ENCODE measurements at places on chromosomes 12 and 14.

DNA sequence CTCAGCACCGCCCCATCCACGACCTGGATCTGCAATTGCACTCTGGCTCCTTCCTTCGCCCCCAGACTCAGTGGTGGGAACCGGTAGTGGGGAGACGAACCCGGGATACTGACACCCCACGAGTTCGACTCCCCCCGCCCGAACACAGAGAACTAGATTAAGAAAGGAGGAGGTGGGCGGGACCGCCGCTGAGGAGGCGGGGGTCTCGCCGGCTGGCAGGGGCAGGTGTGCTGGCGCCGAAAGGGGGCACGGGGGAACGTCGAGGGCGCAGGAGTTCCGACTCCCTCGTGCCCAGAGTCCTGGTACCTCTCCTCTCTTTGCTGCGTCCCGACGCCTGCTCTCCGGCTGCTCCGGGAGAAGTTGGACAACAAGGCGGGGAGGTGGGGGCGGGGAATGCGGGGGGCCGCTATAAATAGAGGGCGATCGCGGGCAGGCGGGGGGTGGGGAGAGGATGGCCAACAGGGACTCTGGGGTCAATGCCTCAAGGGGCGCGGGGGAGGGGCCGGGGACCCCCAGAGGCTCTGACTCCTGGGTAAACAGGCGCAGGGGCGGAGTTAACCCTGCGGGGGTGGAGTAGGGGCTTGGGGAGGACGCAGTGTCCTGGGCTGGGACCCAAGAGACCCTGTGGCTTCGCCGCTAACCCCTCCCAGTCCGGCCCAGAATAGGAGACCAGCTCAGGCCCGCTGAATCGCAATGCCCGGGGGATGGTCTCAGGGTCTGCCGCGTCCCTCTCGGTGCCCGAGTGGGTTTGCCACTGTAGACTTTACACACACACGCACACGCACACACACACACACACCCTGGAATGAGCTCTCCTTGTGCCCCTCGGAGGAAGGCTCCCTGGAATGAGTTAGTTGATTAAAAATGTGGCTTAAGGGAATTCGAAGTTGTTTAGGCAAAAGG, 761 bp upstream of the NDRG2 start:
- no peak for DNase-seq

DNA sequence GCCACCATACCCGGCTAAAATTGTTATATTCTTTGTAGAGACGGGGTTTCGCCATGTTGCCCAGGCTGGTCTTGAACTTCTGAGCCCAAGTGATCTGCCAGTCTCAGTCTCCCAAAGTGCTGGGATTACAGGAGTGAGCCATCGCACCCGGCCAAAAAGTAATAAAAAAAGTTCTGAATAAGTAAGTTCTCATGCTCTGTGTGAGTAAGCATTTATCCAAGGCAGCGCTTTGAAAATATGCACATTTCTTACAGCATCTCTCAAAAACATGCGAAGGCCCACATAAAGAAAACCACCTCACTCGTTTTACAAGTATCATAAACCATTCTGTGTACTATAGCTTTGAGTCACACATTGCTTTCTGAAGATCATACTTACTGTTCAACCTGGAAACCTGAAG, 8.6 kb downstream of the GIT2 start:
- no peak for DNase-seq

- DNase-seq: no peak
Observed at GRCh38 chr14:100222224-100223093, 16.5 kb upstream of the YY1 start.

GRCh38 chr12:90042920-90043641, 334.4 kb upstream of the ATP2B1 start:
- DNase-seq: no peak

DNA sequence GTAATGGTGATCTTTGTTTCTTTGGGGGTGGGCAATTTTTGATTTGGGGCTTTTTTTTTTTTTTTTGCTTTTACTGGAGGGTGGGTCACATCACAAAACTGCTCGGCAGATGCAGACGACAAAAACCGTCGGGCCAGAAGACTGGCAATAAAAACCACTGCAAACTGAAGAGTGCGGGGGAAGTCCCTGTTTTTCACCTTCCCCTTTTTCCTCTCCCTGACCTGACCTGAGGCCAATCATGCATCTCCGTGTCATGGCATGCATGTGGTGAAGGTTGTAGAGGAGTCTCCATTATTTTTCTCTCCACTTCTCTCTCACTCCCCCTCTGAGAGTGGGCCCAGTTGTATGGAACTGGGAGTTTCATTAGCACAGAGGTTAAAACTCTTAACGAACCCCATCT, 57.5 kb downstream of the AP5M1 start:
- no peak for DNase-seq

DNA sequence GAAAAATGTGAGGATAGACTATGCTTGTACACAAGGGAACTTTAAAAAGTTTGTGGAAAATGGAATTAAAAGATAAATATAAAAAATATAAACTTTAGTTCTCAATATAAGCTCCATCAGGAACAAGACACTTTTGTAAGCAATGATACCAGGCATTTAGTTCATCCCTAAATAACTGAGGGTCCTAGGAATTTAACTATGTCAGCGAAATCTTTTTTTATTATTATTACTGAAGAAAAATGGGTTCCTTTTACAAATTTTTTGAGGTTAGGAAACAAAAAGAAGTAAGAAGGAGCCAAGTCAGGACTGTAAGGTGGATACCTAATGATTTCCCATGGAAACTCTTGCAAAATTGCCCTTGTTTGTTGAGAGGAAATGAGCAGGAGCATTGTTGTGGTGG, 102.8 kb downstream of the TRMT5 start:
- no peak for DNase-seq

GRCh38 chr12:52207895-52208294, 16.1 kb upstream of the KRT80 start:
- peak; percentile 49 for DNase-seq

GRCh38 chr14:71764701-71765382, 167.4 kb upstream of the RGS6 start:
- no peak for DNase-seq

DNA sequence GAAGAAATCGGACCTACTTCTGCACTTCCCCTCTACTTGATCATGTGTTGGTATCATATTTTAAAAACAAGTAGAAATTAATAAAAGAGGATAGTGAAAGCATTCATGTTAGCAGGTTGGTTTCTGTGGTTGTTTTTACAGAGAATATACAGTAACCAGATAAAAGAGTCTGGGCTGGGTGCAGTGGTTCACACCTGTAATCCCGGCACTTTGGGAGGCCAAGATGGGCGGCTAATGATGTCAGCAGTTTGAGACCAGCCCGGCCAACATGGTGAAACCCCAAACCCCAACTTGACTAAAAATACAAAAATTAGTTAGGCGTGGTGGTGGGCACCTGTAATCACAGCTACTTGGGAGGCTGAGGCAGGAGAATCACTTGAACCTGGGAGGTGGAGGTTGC, 55.9 kb downstream of the LRP6 start:
- DNase-seq: no peak

- DNase-seq: no peak
Observed at GRCh38 chr14:58969951-58970751, 218.3 kb upstream of the DAAM1 start.

DNA sequence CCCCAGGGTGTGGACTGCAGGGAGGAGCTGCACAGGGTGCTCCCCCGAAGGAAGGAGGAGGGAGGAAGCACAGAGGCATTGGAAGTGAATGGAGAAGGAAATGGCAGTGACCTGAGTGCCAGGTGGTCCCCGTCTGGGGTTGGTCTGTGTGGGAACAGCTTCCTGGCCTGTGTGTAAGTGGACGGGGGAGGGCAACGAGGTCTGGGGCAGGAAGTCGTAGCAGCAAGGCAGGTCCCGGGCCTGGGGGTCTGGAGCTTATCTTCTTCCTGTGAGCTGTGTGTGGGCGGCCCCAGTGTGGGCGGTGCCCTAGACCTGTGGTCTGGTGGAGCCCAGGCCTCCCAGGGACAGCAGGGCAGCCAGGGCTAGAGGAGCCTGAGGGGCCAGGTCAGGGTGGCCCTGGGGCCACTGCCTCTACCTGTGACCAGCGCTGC, 382.1 kb downstream of the TMEM121 start:
- no peak for DNase-seq

- no peak for DNase-seq
Observed at GRCh38 chr14:97266653-97267052, 469.5 kb downstream of the VRK1 start.

GRCh38 chr12:22860926-22861325, 236.0 kb downstream of the ETNK1 start:
- no peak for DNase-seq

DNA sequence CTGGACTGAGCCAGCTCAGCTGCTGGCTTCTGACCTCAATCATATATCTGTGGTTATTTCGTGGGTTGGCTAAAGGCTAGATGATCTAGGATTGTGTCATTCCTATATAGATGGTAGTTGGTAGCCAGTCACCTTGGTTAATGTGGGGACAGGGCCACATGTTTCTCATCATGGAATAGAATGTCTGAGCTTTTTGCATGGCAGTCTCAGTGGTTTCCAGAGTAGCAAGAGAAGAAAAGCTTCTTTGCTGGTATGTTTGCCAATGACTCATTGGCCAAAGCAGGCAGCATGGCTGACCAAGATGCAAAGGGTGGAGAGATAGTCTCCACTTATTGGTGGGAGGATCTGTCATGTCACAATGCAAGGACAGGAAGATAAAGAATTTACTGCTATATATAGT, 746.4 kb upstream of the FLRT2 start:
- DNase-seq: no peak

- no peak for DNase-seq
Observed at GRCh38 chr14:53260286-53260685, 107.2 kb upstream of the DDHD1 start.

GRCh38 chr12:15007551-15007950, 34.7 kb downstream of the PDE6H start:
- DNase-seq: no peak

GRCh38 chr12:55636116-55636655, 506 bp upstream of the OR10P1 start:
- DNase-seq: no peak

DNA sequence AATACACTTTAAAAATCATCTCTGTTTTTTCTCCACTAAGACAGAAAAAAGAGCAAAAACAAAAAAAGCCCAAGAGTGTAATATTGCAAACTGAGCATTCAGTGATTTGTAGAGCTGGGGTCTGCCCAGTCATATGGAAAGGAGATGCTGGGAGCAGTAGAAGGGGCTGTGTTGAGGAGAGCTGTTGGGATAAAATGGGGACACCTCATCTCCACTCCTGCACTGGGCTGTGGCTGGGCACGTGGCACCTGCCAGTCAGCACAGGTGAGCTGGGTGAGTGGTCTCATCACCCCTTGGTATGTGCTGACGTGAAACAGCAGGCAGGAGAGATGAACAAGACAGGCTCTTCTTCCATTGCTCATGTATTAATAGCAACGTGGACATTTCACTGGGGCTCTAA, 217.4 kb downstream of the C12orf42 start:
- DNase-seq: no peak

GRCh38 chr14:102027951-102028350, 58.9 kb downstream of the HSP90AA1 start:
- DNase-seq: no peak

GRCh38 chr12:22329621-22330020, 4.9 kb downstream of the ST8SIA1 start:
- no peak for DNase-seq

DNA sequence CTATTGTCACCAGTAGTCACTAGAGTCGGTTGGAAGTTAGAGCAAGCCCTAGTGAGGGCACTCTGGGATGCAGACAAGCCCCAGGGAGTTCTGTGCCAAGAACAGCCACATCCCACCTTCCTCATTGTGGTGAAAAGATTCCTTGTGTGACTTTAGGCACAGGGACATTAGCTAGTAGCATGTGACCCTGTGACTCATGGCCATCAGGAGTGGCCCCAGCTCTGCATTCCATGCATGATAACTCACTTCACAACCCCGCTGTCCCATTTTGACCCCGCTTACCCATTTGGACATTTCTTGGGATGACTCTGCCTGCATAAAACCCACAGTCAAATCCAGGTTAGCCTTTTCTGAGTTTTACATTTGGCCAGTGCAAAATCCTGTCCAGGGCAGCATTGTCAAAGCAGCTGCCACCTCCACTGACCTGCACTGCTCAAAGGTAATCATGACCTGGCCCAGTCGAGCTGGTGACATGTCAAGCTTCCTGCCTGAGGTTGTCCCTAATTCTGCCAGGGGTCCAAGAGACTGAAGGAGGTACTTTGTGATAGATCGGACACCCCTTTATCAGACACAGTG, 430.5 kb downstream of the DPF3 start:
- no peak for DNase-seq

GRCh38 chr14:50594577-50595316, 34.8 kb downstream of the ATL1 start:
- no peak for DNase-seq

DNA sequence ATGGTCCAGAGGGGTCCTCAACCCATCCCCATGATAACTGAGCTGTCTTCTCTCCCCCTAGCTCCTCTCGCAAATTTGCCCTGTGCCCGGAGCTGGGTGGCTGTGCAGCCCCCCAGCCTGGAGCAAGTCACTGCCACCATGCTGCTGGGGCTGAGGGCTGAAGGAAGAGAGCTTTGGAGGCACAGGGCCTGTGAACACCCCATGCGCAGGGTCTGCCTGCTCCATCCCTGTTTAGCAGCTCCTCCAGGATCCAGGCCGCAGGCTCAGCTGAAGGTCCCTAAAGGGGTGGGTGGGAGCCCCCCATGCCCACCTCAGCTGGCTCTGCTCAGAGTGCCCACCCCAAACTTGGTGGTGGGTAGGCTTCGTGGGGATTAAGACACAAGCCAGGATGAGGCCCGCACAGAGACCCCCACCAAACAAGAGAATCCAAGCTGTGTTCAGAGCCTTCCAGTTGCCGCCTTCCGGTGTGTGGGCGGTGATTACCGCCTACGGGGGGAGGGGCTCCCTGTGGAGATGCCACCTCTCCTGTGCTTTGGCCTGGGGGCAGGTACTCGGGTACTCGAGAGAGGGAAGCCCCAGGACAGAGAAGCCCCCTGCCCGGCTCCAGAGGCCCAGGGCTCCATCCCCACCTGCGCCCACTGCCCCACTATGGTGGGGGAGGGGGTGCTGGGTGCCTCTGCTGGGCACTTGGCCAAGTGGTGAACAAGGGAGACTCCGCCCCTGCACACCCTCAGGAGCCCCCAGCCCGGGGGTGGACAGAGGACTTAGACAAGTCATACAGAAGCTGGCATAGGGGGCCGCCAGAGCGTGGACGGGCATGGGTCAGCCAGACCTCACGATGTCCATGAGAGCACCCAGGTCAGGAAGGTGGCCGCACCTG, 1.4 kb upstream of the JAG2 start:
- DNase-seq: no peak

GRCh38 chr12:1628666-1629337, at the start of gene WNT5B:
WNT5B (plus strand) TSS chr12:1629231; CDS start chr12:1631355, 2,124 bp downstream.
- DNase-seq: no peak

All from fibroblast of gingiva (primary cell).